ENCODE measurements at places on chromosomes 5 and 9.

DNA sequence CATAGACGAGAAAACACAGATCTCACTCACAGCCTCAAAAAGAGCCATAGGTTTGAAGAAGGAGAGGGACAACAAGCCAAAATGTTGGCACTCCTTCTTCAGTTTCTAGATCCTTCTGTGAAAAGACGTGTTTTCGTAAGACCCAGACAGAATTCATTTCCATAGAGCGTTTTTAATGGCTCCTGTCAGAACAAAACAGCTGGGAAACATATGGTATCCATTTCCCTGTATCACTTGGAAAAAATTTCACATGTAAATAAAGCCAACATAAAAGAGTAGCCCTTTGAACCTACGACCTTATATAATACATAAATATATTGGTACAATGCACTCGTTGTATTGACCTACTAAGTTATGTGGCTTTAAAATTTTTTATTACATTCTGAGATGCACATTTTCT is 108.1 kb downstream of the SNCAIP start:
- no peak for DNase-seq

- DNase-seq: peak; percentile 41
These were observed 15.7 kb downstream of the BRD3OS start for GRCh38 chr9:134040781-134041648.

- peak; percentile 92 for DNase-seq
These were observed at the start of gene PIP5K1B for GRCh38 chr9:68704814-68705530. Gene PIP5K1B, plus strand, starts transcription at chr9:68705240. Its CDS starts 117,375 bp downstream, at chr9:68822615.

GRCh38 chr5:142087920-142088679 is 20.5 kb upstream of the NDFIP1 start:
- DNase-seq: no peak

GRCh38 chr9:129007035-129007765 is 20.9 kb downstream of the SH3GLB2 start:
- DNase-seq: no peak

- no peak for DNase-seq
These were observed 185.6 kb downstream of the DMAC1 start for GRCh38 chr9:7613931-7614330.

Data from Right ventricle myocardium inferior (tissue), 1 donor.